ENCODE measurements at places on chromosomes 11 and 22.

GRCh38 chr11:9662273-9662672 is 1.6 kb upstream of the SWAP70 start:
- peak; percentile 29 for DNase-seq

- no peak for DNase-seq
Measured at GRCh38 chr11:46277622-46278386, at the start of gene CREB3L1. CREB3L1 (plus strand) TSS chr11:46277662; CDS start chr11:46278112, 450 bp downstream.

DNA sequence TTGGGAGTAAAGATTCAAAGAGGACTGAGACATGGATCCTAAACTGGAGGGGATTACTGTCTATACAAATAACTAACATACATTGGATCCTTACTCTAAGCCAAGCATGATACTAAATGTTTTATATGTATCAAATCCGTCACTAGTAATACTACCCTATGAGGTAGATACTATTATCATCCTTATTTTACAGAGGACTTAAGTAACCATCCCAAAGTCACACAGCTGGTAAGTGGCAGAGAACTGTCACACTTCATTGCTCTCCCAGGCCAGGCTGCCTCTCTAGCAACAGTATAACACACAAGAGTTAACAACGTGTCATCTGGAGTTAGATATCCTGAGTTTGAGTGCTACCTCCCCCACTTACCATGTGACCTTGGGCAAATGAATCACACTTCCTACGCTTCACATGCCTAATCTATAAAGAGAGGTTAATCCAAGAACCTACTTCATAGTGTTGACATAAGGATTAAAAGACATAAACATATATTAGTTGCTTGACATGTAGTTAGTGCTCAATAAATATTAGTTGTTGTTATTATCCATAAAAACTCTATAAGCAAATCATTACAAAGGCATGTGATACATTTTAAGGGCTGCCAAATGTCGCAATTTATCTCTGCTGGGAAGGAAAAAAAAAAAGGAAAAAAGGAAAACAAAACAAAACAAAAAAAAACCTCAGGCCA is 33.8 kb upstream of the SPON1 start:
- peak; percentile 52 for DNase-seq

DNA sequence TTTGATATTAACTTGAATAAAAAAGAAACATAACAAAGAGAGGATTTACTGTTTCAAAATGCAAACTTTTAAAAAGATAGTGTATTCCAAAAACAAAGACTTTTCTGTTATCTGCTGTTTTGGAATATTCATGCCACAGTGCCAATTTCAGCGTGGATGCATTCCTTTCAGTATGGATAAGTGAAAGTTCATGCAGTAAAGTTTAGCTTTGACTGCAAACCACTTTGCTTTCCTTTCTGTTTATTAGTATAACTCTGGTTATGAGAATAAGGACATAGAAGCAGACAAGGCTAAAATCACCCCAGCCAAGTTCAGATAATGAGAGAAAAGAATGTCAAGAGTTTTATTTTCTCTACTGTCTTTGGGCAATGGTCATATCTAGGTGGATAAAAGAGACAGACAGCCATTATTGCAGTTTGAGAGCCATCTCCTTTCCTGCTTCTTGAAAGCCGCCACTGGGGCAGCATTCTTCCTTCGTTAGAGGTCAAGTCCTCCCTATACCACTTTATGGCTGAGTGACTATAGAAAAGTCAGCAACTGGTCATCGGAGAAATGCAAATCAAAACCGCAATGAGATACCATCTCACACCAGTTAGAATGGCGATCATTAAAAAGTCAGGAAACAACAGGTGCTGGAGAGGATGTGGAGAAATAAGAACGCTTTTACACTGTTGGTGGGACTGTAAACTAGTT is 82.4 kb upstream of the BLID start:
- no peak for DNase-seq

DNA sequence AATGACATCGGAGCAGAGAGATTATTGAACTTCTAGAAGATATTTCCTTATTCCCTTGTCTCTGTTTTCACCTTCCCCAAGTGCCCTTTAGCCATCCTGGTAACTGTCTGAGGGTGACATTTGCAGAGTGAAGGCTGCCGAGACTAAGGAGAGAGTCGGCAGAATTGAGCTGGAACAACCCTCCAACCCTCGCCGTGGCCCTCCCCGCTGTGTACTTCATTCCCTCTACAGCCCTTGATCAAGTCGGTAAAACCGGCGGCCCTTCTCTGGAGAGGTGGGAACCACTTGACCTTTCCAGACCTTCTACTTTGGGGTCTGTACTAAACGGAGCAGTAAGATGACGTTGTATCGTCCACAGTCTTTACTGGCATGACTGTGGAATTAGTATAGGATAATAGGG is 26.1 kb downstream of the OR8B12 start:
- no peak for DNase-seq

DNA sequence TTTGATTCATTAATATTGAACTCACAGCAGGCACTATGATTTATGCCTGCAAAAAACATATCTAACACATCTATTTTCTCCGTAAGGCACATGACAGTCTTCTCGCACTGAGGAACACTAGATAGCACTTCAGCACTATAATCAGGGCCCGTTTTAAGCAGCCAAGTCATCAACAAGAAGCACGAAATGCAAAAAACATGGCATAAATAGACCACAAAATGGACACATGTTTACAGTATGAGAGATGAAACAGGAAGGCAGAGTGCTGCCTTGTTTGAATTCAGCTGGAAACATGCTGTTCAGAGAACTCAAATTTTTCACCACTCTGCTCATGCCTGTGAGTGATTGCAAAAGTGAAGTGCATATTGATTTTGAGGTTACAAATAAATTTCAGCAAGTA is 205.8 kb upstream of the PDGFD start:
- no peak for DNase-seq

GRCh38 chr11:133239575-133239974 is 292.7 kb downstream of the OPCML start:
- DNase-seq: no peak

- DNase-seq: peak; percentile 54
Measured at GRCh38 chr22:30425616-30426387, at the start of gene MTFP1. MTFP1 (plus strand) TSS chr22:30425768; CDS start chr22:30425880, 112 bp downstream.

DNA sequence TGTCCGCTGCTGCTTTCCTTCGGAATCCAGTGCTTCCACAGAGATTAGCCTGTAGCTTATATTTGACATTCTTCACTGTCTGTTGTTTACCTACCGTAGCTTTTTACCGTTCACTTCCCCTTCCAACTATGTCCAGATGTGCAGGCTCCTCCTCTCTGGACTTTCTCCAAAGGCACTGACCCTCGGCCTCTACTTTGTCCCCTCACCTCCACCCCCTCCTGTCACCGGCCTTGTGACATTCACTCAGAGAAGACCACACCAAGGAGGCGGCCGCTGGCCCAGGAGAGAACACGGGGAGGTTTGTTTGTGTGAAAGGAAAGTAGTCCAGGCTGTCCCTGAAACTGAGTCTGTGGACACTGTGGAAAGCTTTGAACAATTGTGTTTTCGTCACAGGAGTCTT is 15.4 kb upstream of the ST14 start:
- DNase-seq: no peak

DNA sequence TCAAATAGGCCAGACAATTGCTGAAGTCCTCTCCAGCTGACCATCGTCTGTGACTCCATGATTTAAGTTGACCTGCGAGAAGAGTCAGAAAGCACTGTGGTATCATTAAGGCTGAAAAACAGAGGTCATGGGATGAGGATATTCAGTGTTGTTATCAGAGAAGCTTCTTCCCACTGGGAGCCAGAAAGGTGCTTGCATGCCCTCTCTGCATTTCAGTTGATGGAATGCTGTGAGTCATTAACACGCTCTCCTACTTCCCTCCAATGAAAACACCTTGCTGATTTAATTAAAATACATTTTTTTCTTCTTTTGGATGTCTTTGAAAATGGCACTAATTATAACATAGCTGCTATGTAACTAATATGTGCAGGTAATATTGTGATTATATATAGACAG is 667.0 kb downstream of the NTM start:
- DNase-seq: no peak

DNA sequence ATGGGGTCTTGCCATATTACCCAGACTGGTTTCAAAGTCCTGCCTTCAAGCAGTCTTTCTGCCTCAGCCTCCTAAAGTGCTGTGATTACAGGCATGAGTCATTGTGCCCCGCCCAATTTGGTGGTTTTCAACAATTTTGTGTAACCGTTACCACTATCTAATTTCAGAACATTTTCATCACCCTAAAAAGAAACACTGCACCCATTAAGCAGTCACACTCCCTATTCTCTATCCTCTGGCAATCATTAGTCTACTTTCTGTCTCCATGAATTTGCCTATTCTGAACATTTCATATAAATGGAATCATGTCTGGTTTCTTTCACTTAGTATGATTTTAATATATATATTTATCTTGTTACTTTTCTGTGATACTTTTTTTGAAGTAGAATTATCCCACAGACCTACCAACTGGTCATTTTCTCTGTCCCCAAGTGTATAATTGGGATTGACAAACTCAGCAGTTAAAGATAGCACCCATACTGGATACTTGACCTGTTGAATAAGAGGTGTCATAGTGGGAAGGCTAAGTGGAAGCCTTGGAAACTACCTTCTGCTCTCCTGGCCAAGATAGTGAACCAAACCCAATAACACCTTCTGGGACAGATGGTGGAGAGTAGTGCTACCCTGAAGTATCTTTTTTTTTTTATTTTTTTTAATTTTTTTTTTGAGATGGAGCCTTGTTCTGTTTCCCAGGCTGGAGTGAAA is 64.8 kb downstream of the STIM1 start:
- peak; percentile 74 for DNase-seq

DNA sequence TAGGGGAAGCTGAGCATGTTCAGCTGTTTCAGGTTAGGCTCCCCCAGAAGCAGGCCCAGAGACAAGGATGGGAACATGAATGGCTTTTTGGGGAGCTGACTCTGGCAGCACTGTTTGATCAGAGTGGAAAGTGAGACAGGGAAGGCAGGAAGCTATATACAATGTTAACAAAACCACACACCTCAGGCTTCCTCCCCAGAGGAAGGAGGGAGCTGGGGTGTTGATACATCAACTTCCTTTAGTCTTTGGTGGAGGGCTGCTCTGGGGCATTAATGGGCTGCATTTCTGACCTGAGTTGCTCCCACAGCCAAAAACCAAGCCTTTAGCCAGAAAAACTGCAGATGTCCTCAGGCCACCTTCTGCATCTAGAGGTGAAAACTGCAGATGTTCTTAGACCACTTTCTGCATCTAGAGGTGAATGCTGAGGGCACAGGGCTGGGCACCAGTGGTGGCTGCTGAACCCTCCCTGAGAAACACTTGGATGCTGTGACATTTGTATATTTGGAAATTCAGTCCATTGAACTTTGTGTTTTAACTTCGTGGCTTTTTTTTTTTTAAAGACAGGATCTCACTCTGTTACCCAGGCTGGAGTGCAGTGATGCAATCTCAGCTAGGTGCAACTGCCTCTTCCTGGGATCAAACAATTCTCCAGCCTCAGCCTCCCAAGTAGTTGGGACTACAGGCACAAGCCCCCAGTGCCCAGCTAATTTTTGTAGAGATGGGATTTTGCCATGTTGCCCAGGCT is 49.9 kb downstream of the KIAA1671 start:
- no peak for DNase-seq

DNA sequence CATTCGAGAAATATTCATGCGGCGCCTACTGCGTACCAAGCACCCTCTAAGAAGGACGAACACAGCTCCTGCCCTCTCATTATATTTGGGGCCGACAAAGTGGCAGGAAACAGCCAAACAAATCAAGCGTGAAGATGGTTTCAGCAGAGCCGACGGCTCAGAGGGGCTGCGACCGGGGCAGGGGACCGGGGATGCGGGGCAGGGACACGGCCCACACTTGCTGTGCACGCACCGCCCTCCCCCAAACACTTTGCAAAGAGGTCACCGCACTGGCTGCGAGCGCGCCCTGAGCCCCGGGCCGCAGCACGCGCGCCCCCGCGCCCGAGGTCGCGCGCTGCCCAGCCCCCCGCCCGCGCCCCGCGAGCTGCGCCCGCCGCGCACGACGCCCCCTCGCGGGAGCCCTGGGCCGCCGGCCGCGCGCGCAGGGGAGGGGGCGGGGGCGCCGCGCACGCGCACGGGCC is 255 bp upstream of the SYNGR1 start:
- no peak for DNase-seq

- no peak for DNase-seq
Measured at GRCh38 chr11:60263402-60263801, 17.1 kb upstream of the MS4A4A start.

- no peak for DNase-seq
Measured at GRCh38 chr11:16410479-16410878, 54.1 kb upstream of the SOX6 start.

DNA sequence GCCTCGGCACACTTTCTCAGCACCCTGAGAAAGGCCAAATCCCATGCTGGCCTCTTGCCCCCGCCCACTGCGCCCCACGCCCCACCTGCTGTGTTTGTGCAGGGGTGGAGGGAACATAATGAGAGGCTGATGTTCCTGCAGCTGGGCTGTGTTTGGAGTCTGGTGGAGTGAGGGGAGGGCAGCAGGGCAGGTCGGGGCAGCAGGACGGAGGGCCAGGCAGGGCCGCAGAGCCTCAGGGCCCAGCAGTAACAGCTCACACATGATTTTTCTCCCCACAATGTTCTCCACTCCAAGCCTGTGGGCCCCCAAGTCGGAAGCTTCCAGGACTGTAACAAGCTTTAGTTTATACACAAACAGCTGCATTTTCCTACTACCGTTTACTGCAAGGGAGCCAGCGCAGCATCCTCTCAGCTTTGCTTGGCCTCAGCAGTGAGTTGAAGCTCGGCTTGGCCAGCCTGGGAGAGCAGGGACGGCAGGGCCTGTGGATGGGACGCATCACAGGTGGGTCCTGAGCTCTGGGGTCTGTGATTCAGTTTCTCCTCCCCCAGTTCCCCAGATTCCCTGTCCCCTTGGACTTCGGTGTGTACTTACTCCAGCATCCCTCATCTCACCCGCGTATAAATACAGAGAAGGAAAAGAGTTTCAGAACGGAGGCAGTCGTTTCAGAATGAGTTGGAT is 51.0 kb downstream of the RPUSD4 start:
- no peak for DNase-seq

GRCh38 chr11:91247009-91247735 is 977.4 kb upstream of the FAT3 start:
- DNase-seq: no peak

- DNase-seq: peak; percentile 84
Measured at GRCh38 chr11:8768625-8769333, 86.2 kb downstream of the RPL27A start.

DNA sequence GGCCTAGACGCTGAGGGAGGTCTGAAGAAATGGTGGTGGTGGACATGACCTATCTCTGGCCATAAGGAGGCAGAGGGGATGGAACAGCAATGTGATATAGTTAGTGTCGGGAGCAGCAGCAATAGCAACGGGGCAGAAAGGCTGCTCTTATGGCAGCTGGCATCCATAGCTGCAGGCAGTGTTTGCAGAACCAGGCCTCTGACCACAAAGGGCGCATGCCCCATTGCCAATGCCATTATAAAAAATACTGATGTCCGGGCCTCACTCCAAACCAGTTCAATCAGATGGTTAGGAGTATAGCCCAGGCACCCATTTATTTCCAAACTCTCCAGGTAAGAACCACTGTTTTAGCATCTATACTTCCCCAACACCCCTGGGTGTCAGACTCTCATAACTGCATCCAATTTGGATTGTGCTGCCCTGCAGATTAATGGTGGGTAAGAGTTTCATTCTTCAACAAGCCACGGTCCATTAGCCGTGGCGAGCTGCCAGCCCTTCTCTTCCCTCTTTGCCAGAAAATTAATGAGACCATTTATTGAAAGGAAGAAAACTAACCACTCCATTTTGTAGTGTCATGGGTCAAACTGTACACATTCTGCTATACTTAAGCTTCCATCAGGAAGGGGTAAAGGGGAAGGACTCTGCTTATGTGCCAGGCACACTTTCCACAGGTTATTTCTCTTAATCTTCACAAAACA is 72.8 kb upstream of the SPON1 start:
- DNase-seq: no peak

- DNase-seq: no peak
Measured at GRCh38 chr11:112863305-112863704, 97.9 kb upstream of the NCAM1 start.

GRCh38 chr11:75918331-75918730 is 103.3 kb downstream of the UVRAG start:
- no peak for DNase-seq

All from astrocyte (in vitro differentiated cells and primary cell).